ENCODE measurements at places on chromosomes 7 and 10.

- DNase-seq, result no peak
Observed at GRCh38 chr7:100825751-100826513, 1.4 kb downstream of the EPHB4 start.

DNA sequence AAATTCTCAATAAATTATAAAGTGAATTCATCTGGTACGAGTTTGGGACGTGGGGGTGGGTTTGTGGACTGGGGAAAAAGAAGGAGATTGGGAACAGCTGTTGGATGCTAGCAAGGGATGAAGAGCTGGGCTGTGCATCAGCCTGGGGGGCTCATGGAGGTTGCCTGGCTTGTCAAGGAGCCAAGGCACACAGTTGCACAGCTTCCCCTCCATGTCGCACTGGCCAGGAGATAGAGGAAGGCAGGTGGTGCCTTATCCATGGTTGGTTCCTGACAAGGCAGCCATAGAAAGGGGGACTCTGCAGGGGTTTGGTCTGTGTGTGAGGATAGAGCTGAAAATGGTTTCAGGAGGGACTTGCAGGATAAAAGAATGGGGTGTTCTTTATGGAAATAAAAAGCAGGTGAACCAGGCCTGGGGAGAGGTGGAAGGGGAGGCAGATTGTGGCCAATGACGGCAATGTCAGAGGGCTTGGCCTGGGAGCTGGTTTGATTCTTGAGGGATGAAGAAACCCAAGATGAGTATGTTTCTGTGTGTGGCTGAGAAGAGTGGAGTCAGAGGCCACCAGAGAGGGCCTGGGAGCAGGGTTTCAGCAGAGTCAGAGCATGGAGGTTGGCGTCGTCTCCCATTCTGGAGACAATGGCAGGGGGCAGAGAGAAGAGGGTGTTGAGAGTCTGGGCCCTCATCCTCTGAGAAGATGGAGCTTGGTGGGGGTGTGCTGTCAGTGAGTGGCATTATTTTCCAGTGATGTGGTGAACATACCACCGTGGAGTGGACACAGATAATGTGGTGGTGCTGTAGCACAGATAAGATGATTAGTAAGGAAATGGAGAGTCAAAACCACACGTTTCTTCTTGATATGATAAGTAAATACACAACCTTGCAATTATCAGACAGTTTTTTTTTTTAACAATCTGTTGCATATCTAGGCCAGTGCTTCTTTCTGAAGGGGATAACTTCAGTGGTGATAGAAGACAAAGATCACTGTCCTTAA is 108.2 kb downstream of the PTPN20 start:
- DNase-seq, result no peak

DNA sequence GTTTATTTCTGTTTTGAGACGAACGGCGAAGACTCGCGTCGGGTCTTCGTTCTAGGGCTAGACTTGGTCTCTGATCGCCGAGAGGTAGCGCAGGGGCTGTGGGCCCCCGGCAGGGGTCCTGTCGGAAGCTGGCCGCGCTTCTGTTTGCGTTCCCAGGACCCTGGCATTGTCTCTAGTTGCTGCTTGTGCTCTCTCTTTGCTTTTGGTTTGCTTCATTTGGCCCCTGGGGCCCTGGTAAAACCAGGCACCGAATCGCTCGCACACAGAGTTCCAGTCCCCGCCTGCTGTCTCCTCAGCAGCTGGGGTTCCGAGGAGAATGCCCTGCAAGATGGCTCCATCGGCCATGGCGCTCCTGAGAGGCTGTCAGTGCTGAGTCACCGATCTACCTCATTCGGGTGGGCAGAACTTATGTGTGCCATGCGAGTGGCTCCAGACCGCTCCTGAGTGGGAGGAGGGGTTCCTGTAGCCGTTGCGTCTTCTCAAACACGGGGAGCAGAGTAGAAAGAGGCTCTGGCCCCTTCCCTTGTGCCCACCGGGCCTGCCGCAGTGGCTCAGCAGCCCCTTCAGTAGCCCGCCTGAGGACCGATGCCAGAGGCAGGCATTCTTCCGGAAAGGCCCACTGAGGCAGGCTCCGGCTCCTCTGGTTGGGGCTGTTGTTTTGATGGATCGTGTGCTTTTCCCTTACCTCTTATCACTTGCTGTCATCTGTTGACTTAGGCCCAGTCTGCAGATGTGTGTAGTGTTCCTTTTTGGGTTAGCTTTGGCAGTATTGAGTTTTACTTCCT is 826 bp downstream of the CHPF2 start:
- DNase-seq, result peak; percentile 31

DNA sequence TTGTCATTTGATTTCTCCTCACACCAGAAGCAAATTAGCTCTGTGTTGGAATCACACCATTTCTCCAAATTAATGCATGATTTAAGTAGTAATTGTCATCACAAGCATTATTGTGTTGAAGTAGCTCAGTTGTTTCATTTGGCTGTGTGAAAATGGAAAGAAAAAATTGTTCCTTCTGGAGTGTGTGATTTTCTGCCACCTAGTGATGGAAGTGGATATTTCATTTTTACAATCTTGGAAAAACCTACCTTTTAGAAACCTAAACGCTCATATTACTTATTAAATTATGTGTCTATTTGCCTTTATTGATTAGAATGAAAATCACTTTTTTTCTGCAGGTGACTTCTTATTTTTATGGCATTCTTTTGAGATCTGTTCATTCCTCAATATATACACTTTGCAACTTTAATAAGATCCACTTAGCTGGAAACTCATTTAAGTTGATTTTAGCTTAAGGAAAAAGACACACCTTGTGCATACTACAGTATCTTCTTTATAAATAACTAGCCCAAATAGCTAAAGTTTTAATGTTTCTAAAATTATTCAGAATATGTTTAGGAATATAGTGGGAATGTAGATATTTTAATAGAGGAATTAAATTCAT is 50.0 kb downstream of the SRI start:
- DNase-seq, result no peak

- no peak for DNase-seq
Observed at GRCh38 chr10:71629131-71629530, 90.4 kb downstream of the C10orf105 start.

DNA sequence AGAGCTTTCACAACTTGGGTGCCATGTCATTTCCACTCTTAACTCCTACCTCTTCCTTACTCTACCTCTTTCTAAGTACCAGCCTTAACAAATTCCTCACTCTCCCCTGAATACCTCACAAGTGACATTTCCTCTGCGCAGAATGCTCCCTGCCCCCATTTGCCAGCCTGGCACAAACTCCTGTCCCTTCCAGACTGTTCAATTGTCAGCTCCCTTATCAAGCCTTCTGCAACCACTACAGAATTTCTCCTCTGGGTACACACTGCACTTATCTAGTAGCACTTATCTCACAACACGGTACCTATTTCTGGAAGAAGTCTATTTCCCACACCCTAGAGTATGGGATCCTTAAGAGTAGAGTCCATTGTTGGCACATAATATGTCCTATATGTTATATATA is 39.1 kb upstream of the ANAPC16 start:
- no peak for DNase-seq

- no peak for DNase-seq
Observed at GRCh38 chr7:15503603-15504290, 58.1 kb downstream of the AGMO start.

DNA sequence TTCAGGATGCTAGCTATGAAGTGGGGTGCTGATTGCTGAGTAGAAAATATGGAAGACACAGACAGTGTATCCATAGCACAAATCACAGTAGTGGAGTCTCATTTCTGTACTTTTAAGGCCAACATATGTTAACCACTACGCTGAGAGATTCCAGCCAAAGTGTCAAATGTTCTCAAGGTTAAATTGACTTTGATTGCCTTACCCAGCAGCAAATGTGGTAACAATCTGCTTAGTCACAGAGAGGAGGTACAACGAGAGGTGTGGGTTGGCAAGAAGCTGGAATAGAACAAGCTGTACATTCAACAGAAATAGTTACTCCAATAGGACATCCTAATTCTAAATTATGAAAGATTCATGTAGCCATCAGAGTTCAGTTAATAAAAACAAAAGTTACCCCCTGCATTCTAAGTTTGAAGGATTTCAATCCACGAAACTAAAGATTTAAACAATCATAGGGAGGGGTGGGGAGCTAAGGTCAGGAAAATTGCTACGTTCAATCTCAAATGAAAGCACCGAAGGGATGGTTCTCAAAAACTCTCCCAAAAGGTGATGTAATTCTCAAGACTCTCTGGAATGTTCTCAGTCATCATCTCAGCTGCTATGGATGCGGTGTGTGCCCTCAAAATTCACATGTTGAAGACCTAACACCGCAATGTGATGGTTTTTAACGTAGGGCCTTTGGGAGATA is 137.0 kb downstream of the ETV1 start:
- no peak for DNase-seq

GRCh38 chr10:104053201-104053600 is 32.5 kb downstream of the COL17A1 start:
- no peak for DNase-seq

DNA sequence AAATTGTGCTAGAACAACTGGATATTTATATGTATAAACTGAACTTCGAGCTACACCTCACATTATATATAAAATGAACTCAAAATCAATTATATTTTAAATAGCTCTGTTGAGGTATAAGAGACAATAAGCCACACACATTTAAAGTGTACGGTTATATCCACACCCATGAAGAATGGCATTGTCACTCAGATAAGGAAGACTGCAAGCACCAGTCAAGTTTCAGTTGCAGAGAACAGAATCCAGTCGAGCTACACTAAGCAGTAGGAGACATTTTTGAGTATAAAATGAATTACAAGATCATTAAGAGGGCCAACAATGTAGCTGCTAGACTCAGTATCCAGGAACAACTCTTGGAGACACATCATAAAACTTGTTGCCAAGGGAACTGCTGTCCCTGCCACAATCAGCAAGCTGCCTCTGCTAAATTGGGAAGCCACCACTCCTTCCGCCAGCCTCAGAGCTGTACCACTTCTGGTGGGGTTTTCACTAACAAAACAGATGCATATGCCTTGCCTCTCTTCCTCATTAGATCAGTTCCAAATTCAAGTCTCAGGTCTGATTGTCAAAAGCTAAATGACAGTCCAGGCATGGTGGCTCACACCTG is 19.6 kb upstream of the GPNMB start:
- DNase-seq, result no peak

DNA sequence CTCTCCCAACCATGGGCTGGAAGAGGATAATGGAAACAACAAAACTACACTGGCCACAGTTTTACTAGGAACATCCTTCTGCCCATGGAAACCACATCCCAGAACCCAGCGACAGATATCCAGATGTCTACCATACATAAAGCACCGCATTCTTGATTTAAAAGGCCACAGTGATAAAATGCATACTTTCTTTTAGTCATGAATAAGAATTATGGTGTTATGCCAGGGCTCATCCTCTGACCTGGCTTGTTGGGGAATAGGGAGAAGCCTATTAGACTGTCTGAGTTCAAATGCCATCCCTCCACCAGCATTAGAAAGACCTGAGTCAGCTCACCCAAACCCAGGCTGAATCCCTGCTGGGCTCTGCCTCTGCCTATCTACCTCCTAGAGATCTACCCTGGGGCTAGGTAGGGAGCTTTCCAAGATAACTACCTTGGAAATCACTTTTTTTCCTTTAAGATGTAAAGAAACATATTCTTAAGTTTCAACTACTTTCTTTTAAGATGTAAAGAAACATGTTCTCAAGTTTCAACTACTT is 5.2 kb downstream of the ABCA13 start:
- DNase-seq, result no peak

DNA sequence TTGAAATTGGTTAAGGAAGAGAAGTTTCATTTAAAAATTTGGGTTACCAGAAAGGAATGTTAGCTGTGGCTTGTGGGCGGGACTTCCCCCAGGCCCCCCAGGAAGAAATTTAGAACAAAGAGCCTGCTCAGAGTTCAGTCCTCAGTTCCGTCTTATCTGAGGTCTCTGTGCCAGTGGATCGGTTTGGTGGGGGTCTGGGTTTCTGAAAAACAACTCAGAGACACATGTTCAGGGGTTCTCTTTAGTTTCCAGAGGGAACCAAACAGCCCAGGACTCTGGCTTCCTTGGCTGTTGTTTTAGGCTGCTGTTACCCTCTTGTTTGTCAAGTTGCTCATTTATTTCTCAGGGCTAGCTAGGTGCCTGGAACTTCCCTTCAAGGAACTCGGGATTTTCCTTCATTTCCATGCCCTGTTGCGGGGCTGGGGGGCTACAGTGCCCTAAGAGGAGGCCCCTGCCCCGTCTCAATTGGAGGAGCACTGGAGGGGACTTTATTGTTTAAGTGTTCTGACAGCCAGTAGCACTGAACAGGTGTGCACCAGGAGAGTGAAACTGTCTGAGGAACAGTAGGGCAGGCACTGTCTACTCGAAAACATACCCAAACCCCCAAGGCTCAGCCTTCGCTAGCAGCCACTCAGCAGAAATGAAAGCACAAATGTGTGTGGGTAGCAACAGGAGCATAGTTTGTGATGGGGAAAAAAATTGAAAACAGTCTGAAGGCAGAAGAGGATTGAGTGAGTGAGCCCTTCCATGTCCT is 59.9 kb downstream of the ALOX5 start:
- no peak for DNase-seq

Measured in activated T-helper 1 cell treated with anti-CD3 and anti-CD28 coated beads, Interleukin-2, amount 50 U/mL, for 16 hours (primary cell).